Esophagus (tissue), 2 donors: ENCODE measurements at places on chromosomes 5 and 9. TPM values are rescaled to one million over a fixed set of nuclear protein-coding genes. Genes with fewer than 3 reads are reported as not detected.

CCDC183 gene
- polyA plus RNA-seq: 0.32 TPM

PTRH1 gene
- polyA plus RNA-seq: 15.1 TPM

PFN3 gene
- not detected for polyA plus RNA-seq

RNF208 gene
- polyA plus RNA-seq: 28.5 TPM

INIP gene
- 7.0 TPM for polyA plus RNA-seq

LVRN gene
- 0.32 TPM for polyA plus RNA-seq

RALGDS gene
- 47.8 TPM for polyA plus RNA-seq

PCDHGA4 gene
- polyA plus RNA-seq: 0.11 TPM

FSTL4 gene
- polyA plus RNA-seq: 0.67 TPM
